Right lung (tissue), 10 donors: ENCODE measurements at places on chromosomes 11 and 22. TPM values are rescaled to one million over a fixed set of nuclear protein-coding genes. Genes with fewer than 3 reads are reported as not detected.

Gene OR51B2
- polyA plus RNA-seq = not detected

GRCh38 chr11:123581651-123582399 is 72.6 kb downstream of the SCN3B start:
- DNase-seq = no peak

Gene CCND1
- 224 TPM for polyA plus RNA-seq

Gene OR4A47
- not detected for polyA plus RNA-seq

GRCh38 chr11:114232400-114233059 is 63.7 kb upstream of the NNMT start:
- DNase-seq = no peak

Gene RIC3
- 1.9 TPM for polyA plus RNA-seq

DNA sequence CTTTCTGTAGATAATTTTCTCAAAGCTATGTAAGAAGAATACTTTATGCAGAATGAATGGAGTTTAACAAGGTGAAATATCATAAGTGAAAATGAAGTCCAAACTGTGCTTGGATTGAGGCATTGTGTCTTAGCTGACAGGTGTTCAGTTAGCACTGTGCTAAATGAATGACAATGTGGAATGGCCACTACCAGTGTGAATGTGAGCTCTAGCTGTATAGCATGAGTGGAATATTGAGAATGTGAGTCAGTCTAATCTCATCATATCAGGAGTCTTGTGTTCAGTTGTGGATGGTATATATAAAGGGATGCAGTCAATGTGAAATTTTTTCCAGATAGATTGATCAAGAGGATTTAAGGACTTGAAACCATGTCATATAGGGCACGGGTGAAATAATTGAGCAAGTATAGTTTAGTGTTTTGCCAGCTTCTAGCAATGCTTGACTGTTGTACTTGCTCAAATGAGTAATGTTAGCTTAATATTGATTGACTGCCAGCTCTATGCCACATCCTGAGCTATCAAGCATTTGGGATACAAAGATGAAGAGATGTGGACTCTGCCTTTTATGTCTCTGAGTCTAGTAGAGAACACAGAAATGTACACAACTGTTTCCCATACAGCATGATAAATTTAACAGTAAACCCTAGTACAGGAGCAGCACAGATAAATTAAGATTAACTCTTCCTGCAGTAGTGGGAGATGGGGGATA is 10.6 kb upstream of the RAG2 start:
- no peak for DNase-seq

- DNase-seq = no peak
Measured at GRCh38 chr22:44489026-44489425, 9.0 kb downstream of the RTL6 start.

GRCh38 chr11:87252869-87253268 is 215.1 kb downstream of the TMEM135 start:
- no peak for DNase-seq

DNA sequence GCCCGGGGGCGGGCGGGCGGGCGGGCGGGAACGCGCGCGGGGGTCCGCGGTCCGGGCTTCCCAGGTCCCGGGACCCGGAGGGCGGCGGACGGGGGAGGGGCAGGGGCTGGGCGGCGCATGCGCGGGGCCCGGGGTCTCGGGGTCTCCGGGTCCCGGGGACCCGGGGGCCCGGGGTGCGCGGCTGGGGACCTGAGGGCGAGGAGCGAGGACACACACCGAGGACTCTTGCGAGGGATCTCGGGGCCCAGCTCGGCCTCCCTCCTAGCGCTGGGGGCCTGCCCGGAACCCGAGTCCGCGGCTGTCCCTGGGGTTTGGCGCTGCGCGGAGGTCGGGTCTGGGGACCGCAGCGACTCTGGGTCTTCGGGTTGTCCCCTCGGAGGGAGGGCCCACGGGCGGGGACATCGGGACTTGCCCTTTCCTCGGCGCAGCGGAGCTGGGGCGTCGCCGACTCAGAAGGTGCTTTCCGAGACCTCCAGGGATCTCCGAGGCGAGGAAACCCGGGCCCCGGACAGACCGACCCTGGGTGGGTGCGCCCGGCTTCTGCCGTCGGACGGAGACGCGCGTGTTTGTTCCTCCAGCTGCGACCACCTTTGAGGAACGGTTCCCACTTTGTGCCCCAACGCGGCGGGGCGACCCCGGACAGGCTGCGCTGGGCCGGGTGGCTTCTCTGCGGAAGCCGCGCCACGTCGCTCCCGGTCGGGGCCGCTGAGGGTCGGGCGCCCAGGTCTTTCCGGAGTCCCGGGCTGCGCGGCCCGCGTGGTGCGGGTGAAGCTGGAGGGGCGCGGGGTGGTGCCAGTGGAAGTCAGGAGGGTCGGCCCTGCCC is 540 bp downstream of the PPARA start:
- no peak for DNase-seq

Gene OR8G5
- not detected for polyA plus RNA-seq

GRCh38 chr11:65962141-65962564 is 619 bp downstream of the SART1 start:
- DNase-seq = no peak
